Stimulated activated CD4-positive, alpha-beta T cell treated with anti-CD3 and anti-CD28 coated beads, Interleukin-2, amount 100 ng/mL, for 24 hours (primary cell): ENCODE measurements at places on chromosomes 16 and 17.

- no peak for DNase-seq
Measured at GRCh38 chr17:6502871-6503509, 53.4 kb downstream of the PITPNM3 start.

DNA sequence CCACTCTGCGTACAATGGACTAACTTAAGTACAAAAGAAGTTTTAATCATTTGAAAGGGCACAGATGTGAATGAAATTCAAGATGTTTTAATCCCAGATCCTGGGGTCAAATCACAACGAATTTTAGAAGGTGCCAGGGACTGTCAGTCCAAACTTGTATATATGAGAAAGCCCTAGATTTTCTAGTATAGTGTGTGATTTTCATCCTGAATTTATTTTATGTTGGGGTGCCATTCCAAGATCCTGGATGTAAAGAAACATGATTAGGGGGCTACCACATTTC lies 64.3 kb downstream of the TUBD1 start:
- no peak for DNase-seq

- no peak for DNase-seq
Measured at GRCh38 chr17:61284174-61284573, 115.5 kb upstream of the TBX2 start.

DNA sequence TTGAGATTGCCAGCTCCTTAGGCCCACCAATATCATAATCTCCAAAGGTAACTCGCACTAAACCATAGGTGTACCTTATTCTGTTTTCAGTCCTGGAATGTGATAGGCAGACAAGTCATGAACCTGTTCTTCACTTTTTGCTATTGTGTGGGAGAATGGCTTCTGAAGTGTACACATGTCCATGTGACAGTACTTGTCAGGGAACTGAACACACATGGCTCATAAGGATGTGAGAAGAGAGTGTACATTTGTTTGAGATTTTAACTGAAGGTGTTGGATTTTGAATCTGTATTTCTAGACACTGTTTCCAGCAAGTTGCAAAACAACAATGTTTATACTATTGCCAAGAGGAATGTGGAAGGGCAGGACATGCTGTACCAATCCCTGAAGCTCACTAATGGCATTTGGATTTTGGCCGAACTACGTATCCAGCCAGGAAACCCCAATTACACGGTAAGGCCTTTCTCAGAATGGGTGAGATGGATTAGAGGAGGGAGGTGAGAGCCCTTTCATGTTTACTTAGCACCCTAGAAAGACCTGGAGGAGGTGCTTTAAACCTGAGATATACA lies 14.5 kb upstream of the RASL10B start:
- no peak for DNase-seq

DNA sequence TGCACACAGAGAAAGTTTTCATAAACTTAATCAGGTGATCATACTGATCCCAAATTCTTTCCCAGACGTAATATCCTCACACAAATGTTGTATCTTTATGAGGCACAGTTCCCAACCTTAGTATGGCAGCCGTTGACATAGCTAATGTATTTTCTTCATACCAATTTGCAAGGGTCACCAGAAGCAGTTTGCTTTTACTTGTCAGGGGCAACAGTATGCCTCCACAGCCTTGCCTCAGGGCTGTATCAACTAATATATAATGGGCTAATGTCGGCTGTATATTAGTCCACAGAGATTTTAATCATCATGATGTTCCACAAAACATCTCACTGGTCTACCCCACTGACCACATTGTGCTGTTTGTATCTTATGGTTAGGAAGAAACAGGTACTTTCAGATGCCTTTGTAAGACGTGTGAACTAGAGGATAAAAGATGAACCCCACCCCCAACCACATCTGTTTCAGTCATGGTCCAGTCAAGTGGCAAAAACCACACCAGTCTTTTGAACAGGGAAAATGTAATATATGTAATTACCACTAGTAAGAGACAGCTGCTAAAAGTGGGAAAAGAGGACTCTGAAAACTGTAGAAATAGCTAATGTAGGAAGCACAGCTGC lies 55.2 kb downstream of the GAN start:
- DNase-seq = no peak
